ENCODE measurements at places on chromosomes 2 and 18.

- no peak for DNase-seq
These were observed 529.1 kb downstream of the ZNF804A start for GRCh38 chr2:185127412-185127811.

GRCh38 chr2:133266041-133266925, 302.0 kb downstream of the NCKAP5 start:
- DNase-seq: no peak

- no peak for DNase-seq
These were observed 96.2 kb upstream of the STPG4 start for GRCh38 chr2:47251404-47251675.

- no peak for DNase-seq
These were observed 16.8 kb upstream of the CUL3 start for GRCh38 chr2:224601923-224602322.

DNA sequence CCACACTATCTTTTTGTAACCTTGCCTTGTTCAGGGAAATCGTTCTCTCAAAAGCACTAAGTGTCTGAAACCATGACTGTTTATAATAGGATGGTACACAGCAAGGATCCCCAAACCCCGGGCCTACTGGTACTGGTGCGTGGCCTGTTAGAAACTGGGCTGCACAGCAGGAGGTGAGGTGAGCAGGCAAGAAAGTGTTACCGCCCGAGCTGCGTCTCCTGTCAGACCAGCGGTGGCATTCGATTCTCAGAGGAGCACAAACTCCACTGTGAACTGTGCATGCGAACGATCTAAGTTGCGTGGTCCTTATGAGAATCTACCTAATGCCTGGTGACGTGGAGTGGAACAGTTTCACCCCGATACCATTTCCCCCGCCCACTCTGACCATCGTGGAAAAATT, 81.8 kb upstream of the KCNJ3 start:
- DNase-seq: no peak

DNA sequence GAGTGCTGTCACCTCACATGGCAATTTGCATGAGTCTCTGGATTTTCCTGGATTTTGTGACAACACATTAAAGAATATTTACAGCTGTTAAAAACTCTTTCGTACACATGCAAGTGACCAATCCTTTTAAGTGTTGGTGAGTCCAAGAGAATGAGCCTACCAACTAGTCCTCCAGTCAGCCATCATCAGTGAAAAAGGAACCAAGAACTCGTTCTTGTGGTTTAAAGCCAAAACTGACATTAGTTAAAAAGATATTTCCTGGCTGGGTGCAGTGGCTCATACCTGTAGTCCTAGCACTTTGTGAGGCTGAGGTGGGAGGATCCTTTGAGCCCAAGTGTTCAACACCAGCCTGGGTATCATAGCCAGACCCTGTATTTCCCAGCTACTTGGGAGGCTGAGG, 215.4 kb upstream of the ITGA4 start:
- DNase-seq: no peak

DNA sequence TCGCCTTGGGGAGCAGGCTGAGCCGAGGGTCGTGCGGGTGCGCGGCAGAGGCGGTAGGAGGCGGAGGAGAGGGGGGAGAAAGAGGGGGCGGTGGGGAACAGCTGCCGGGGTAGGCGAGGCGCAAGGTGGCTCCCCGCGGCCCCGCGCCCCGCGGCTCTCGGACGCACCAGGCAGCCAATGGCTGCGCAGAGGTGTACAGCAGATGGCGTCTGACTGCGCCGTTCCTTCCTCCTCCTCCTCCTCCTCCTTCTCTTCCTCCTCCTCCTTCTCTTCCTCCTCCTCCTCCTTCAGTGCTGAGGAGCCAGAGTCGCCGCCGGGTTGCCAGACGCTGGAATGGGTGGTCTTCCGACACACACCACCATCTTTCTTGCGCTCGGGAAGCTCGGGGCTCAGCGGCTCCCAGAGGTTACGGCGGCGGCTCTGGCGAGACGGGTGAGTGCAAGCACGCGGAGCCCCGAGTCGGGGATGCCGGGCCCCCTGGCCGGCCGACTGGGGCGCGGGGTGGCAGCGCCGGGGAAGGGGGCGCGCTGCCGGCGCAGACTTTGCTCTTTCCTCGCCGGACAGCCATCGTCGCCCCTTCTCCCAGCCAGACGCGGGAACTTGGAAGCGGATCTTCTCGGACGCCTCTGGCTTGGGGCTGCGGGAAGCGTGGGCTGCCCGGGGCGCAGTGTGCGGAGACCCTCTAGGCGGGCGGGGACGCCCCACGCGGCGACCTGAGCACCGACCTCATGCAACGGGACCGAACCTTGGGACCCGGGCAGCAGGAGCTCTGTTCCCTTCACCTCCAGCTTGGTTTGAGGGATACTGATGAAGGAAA, at the start of gene THSD7B:
THSD7B (plus strand) TSS at position 290 of the 817 bp plus-strand sequence. CDS start 116,634 bp downstream, outside the sequence.
- no peak for DNase-seq

GRCh38 chr18:59592624-59593023, 104.6 kb downstream of the CCBE1 start:
- no peak for DNase-seq

- no peak for DNase-seq
These were observed 46.5 kb downstream of the PTGR3 start for GRCh38 chr18:75162467-75162866.

DNA sequence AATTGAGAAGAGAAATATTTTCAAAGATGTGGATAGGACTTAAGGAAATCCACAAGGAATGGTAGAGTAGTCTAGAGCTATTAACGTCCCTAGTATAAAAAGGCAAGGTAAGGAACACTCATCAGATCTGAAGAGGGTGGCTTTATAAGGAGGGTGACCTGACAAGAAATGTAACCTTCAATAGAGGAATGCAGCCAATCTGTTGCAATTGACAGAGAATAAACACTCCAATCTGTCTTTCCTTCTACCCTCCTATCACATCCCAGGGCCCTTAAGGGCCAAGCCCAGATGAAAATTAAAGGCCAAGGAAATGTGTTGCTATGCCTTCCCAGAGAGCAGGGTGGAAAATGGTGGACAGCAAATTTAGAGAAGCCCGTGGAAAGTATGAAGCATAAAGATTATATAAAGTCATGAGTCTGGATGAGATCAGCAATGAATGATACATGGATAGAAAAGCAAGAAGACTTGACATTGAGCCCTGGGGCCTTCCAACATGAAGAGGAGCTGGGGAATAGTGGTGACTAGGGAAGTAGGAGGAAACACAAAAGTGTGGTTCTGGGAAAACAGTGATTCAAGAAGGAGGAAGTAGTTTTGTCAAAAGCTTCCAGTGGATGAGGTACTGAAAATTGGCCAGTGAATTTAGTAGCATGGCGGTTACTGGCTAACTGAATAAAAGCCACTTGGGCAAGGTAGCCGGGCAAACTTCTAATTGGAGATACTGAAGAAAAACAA, 270.6 kb upstream of the TANK start:
- DNase-seq: no peak

DNA sequence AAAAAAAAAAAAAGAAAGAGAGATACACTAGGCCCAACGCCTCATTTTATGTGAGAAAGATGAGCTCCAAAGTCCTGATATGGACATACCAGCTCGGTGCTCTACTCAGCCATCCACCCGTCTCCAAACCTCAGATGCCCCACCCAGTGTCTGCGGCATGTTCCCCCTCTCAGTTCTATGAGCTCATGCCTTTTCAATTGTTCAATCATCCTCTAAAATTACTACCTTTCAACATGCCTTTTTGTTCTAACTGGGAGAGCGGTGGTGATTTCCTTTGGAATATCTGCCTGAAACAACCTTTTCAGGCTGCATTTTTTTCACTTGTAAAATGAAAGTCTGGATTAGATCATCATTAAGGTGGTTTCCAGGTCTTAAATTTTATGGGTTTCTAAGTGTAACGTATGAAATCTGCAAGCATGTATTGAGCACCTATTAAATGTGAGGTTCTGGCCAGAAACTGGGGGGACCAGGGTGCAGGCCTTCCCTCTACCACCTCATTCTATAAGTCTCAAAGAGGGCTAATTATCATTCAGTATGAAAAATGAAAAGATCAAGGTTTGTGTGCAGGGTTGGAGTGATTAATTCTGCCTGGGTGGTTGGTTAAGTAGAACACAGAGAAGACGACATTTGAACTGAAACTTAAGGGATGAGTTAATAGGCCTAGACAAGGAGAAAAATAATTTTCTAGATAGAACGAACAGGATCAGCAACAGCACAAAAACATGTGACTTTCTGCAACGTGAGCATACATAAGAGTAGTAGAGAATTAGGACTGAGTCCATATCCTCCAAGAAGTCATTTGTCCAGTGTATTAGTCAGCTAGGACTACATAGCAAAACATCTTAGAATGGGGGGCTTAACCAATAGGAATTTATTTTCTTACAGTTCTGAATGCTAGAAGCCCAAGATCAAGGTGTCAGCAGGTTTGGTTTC, 87.4 kb upstream of the GLS start:
- DNase-seq: no peak

DNA sequence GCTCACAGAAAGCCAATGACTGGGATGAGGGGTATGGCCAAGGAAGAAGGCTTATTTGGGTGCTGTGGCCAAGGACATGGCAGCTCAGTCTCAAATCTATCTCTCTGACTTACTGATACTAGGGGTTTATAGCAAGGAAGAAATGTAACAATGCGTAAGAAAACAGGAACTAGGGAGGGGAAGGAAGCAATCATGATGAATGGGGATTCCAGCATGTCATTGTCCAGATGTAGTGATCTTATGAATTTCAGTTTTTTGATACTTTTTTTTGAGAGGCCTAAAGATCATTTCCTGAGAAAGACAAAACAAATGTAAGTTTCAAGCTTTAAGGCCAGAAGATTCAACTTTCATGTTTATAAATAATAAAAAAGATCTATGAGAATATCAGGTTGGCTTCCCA, 298.6 kb upstream of the FAM98A start:
- no peak for DNase-seq

DNA sequence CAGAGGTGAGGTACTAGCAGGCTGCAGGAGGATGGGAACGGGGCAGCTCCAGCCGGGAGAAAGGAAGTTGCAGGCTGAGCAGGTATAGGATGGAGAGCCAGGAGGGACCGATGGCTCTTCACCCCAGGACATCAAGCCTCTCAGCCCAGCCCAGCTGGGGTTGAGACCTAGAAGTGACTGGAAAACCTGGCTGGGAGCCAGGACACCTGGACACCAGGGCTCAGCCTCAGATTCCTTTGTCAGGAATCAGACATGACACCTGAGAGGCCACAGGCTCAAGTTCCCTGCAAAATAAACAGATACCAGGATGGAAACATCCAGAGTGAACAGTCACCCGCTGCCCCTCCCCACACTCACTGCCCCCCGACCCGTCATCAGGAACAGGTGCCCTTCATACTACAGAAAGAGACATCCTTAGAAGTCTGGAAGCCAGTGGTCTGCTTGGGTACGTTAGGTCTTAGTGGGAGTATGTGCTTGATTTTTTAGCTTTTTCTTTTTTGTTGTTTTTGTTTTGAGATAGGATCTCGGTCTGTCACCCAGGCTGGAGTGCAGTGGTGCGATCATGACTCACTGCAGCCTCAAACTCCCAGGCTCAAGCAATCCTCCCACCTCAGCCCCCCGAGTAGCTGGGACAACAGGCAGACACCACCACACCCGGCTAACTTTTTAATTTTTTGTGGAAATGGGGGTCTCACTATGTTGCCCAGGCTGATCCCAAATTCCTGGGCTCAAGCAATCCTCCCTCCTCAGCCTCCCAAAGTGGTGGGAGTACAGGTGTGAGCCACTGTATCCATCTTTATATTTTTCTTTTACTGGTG, 95.7 kb upstream of the STPG4 start:
- DNase-seq: no peak

- no peak for DNase-seq
These were observed 735.2 kb downstream of the MBD2 start for GRCh38 chr18:53489266-53489665.

GRCh38 chr18:76368271-76368670, 126.8 kb downstream of the ZNF516 start:
- no peak for DNase-seq

DNA sequence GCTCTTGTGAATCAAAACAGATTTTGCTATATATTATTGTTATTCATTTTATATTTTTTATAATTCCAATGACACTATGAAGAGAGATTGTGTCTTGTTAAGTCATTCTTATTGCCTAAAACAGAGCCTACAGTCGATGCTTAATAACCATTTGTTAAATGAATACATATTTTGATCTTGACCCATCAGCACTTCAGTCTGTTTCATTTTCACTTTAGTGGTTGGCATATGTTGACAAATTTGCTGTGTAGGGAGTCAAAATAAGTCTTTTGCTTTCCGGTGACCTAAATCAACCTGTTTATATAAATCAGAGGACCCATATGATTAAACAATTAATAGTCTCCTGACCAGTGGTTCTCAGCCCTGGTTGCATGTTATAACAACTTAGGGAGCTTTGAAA, 97.1 kb downstream of the TXNL1 start:
- DNase-seq: no peak

DNA sequence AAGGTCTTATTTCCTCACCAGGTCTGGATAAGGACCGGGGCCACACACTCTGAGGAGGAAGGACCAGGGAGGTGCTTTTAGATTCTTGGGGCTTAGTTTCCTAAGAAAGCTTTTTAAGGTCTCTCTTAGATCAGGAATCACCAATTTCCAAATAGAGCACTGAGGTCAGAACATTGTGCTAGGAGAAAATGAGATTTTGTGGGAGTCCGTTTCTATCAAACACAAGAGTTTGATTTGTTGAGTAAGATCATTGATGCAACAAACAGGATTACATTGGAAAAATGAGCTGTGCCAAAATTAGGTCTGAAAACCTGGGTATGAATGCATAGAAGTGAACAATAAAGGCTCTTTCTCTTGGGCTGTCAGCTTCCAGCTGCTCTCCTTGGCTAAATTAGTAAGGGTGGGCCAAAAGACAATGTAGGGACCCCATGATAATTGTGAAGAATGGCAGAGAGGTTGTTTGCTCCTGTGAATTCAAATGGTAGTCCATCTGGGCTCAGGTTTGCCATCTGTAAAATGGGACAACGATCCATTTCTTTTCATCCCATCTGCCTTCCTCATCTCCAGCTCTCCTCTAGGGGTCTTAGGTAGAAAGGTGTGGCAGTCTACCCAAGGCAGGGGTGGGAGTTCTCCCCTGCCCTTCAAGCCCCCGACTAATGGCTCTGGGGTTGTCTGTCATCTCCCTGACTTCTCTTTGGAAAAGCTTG, 20.0 kb downstream of the IGFBP2 start:
- no peak for DNase-seq

GRCh38 chr2:120262761-120263428, 10.2 kb downstream of the RALB start:
- DNase-seq: no peak

GRCh38 chr18:47868744-47869143, 61.7 kb downstream of the SMAD2 start:
- no peak for DNase-seq

GRCh38 chr18:45386041-45386655, 229.1 kb upstream of the SLC14A2 start:
- no peak for DNase-seq

DNA sequence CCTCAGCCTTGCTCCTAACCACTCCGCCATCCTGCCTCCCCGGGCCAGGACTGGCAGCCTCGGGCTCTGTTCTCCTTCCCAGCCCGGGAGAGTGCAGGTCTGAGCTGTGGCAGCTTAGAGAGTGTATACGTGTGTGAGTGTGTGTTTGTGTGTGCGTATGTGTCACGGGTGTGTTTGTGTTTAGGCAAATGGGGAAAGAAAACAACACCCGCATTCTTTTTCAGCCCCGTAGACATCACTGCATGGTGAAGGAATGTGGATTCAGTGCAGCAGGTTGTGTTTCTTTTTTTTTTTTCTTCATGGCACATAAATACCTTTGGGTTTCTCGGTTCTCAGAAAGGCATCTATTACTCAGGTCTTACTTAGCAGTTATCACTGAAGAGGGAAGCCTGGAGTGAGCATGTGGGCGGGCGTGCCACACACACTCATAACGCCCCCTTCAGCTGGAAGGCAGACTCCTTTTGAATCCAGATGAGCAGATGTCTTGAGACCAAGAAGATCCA, 44.2 kb downstream of the GLI2 start:
- DNase-seq: no peak
